Vagina (tissue), 2 donors: ENCODE measurements at places on chromosomes 12 and 14.

- DNase-seq, result no peak
- no peaks in the 10 kb centered on the region for H3K36me3 ChIP-seq
- H3K27ac ChIP-seq, result no peak overlapping the region
- H3K27me3 ChIP-seq, result no peaks in the 10 kb centered on the region
- no peak overlapping the region for H3K4me3 ChIP-seq
Measured at GRCh38 chr12:8780389-8780788, 42.0 kb upstream of the A2ML1 start.

GRCh38 chr12:125981610-125982253 lies 916.5 kb downstream of the AACS start:
- peaks cover 17% of the 10 kb centered on the region for H3K4me1 ChIP-seq
- DNase-seq, result no peak
- no peak overlapping the region for H3K27ac ChIP-seq

GRCh38 chr12:110774824-110775223 lies 32.1 kb upstream of the PPP1CC start:
- no peaks in the 10 kb centered on the region for H3K27me3 ChIP-seq
- H3K4me3 ChIP-seq, result no peak overlapping the region
- H3K4me1 ChIP-seq, result no peaks in the 10 kb centered on the region
- DNase-seq, result no peak

DNA sequence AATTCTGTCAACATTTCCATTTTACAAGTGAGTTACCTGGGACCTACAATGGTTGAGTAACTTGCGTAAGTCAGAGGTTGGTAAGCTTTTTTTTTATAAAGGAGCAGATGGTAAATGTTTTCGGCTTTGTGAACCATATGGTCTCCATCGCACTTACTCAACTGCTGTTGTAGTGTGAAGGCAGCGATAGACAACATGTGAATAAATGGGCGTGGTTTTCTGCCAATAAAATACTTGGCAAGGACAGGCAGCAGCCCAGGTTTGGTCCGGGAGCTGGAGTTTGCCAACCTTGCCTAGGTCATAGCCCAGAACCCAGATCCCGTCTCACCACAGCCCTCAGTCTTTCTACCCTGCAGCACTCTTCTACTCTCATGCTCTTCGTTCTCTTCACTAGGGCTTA lies 6.3 kb downstream of the DDX55 start:
- H3K4me3 ChIP-seq, result no peak overlapping the region
- DNase-seq, result no peak
- H3K36me3 ChIP-seq, result no peaks in the 10 kb centered on the region

GRCh38 chr12:104750061-104750460 lies 208.0 kb downstream of the SLC41A2 start:
- no peaks in the 10 kb centered on the region for H3K4me1 ChIP-seq
- peak; percentile 28 for DNase-seq
- no peaks in the 10 kb centered on the region for H3K27me3 ChIP-seq
- no peaks in the 10 kb centered on the region for H3K36me3 ChIP-seq
- H3K27ac ChIP-seq, result no peak overlapping the region
- H3K4me3 ChIP-seq, result no peak overlapping the region

GRCh38 chr12:108324351-108325017 lies 14.6 kb downstream of the CMKLR1 start:
- no peak for DNase-seq
- H3K4me1 ChIP-seq, result peaks cover 19% of the 10 kb centered on the region
- no peak overlapping the region for H3K27ac ChIP-seq
- no peaks in the 10 kb centered on the region for H3K36me3 ChIP-seq
- no peak overlapping the region for H3K4me3 ChIP-seq
- H3K27me3 ChIP-seq, result no peaks in the 10 kb centered on the region
